ENCODE measurements at places on chromosomes 6 and 20.

DNA sequence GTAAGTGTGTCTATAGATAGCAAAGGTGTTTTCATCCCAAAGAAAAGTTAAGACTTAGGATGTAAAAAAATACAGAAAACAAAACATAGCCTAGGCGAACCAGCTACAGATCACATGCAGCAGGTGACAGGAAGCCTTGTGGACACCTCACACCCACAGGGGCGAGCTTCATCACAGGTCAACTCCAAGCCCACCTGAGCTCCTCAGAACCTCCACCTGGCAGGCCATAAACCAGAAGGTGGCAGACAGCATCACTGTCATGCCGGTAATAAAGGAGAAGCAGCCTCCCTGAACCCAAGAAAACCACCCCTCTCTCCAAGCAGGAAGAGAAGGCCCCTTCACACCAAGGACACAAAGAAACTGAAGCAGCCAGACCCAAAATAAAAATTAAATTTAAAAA, 1.0 kb downstream of the RALGAPA2 start:
- no peaks in the 10 kb centered on the region for H3K27me3 ChIP-seq
- peak; percentile 42 for DNase-seq
- peaks cover 12% of the 10 kb centered on the region for H3K4me1 ChIP-seq
- H3K27ac ChIP-seq = peak overlapping the region; percentile 93

- no peaks in the 10 kb centered on the region for H3K36me3 ChIP-seq
- peak overlapping the region; percentile 39 for H3K27ac ChIP-seq
- no peak overlapping the region for H3K4me3 ChIP-seq
- peaks cover 8% of the 10 kb centered on the region for H3K4me1 ChIP-seq
- DNase-seq = no peak
These were observed 80.8 kb downstream of the SLC22A3 start for GRCh38 chr6:160428818-160429619.

- H3K27ac ChIP-seq = no peak overlapping the region
- no peak overlapping the region for H3K4me3 ChIP-seq
- H3K36me3 ChIP-seq = no peaks in the 10 kb centered on the region
- no peaks in the 10 kb centered on the region for H3K27me3 ChIP-seq
- H3K4me1 ChIP-seq = no peaks in the 10 kb centered on the region
These were observed 76.5 kb downstream of the MBOAT1 start for GRCh38 chr6:20135677-20136268.

GRCh38 chr20:61661025-61661424, 404.7 kb downstream of the TAF4 start:
- no peaks in the 10 kb centered on the region for H3K27me3 ChIP-seq
- no peaks in the 10 kb centered on the region for H3K36me3 ChIP-seq
- H3K4me1 ChIP-seq = no peaks in the 10 kb centered on the region

- no peaks in the 10 kb centered on the region for H3K4me1 ChIP-seq
- H3K27ac ChIP-seq = no peak overlapping the region
- no peaks in the 10 kb centered on the region for H3K27me3 ChIP-seq
- no peaks in the 10 kb centered on the region for H3K36me3 ChIP-seq
- no peak for DNase-seq
These were observed 526.6 kb upstream of the ARID1B start for GRCh38 chr6:156250593-156250992.

DNA sequence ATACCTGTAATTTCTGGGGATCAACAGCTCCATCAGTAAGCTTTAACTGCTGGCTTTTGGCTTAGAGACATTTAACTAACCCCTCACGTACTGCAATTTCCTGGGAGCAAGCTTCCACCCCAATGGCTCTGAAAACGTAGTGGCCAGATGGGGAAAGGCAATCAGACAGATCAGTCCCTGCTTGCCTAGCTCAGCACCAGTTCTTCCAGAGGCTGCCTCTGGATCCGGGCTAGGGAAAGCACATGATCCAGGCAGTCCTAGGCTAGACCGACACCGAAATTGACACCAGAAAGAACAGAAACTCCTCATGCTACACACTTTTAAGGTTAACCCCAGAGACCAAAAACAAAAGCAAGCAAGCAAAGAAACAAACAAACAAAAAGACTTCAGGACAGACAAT, 13.3 kb downstream of the PREP start:
- peak overlapping the region; percentile 66 for H3K27ac ChIP-seq
- no peaks in the 10 kb centered on the region for H3K36me3 ChIP-seq
- H3K4me1 ChIP-seq = peaks cover 8% of the 10 kb centered on the region
- DNase-seq = no peak
- no peak overlapping the region for H3K4me3 ChIP-seq

Measured in hepatocyte (in vitro differentiated cells).